ENCODE measurements at places on chromosomes 1 and 21.

GRCh38 chr1:73770109-73770905, 427.7 kb downstream of the LRRIQ3 start:
- DNase-seq: no peak

DNA sequence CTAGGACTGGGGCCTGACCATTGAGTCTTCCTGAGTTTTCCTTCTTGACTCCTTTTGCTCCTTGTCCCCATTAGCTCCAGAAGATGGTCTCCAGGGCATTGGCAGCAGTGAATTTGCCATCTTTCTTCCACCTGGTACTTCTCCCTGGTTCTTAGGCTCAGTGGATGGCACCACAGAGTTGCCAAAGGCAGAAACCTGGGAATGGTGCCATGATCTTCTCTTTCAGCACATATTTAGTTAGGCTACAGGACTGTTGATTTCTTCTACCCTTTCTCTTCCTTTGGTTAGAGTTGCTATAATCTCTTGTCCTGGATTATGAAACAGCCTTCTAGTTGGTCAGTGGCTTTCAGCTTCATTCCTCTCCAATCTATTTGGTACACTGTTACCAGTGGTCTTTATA, 6.2 kb downstream of the ZBTB40 start:
- no peak for DNase-seq

DNA sequence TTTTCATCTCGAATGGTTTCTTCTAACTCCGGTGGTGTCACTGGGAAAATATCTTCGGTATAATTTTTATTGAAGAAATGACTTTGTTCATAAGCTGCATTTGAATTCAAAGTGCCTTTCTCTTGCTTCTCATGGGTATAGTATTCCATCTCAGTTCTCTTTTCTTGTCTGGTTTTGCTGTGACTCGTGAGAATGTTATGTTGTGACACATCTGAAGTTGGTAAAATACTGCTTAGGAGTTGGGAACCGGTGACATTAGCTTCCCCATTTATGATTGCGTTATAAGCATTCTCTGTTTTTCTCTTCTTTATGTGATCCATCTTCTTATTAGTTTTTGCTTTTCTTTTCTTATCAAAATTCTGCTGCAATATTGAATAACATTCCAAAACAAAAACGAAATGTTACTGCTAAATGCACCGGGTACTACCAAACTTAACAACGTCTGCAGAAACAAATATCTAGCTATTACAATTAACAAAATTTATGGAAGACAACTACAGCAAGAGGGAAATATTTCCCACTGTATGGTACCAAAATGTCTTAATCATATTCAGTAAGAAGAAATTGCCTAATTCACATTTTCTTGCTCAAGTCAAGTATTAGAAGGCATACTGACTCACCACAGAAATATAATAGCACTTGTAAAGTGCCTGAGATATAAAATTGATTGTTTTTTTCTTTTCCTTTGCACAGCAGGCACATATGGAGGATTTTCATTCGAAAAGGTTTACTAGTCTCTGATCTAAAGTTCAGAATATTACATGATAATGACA, 15.5 kb downstream of the LRIF1 start:
- no peak for DNase-seq

DNA sequence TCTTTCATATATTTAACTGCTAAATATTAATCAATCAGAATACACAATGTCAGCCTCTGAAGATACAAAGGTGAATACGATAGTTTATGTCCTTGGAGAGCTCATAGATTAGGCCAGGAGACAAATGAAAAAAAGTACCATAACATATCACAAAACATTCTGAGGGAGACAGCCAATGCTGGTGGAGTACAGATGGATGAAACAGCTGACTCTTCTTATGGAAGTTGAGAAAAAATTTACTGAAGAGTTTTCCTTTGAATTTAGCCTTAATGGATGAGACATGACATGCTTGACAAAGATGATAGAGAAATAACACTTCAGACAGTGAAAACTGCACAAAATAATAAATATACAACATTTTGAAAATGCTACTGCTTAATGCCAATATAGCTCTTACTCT, 193.5 kb downstream of the PDE4B start:
- no peak for DNase-seq

DNA sequence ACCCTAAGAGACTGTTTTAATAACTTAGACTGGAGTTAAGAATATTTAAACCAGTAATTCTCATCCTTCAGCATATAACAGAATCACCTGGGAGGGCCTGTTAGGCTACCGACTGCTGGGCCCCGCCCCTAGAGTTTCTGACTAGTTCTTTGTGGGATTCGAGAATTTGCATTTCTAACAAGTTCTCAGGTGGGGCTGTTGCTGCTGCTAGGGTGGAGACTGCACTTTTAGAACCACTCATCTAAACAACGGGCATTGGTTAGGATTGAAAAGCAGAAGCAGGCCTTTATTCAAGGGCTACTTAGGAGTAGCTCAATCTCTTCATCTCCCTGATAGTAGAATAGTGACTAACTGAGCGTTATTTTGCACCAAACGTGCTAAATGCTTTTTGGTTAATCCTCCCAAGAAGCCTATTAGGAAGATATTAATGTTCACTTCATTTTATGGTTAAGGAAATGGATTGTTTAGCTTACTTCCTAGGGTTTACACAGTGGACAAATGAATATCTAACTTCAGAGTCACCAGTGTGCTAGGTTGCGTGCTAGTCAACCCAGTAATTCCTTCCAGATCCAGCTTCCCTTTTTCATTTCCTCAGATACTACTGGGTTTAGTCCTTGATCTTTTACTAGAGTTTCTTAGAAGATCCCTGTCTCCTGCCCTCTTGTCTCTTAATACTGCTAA, 31.1 kb upstream of the UAP1 start:
- no peak for DNase-seq

DNA sequence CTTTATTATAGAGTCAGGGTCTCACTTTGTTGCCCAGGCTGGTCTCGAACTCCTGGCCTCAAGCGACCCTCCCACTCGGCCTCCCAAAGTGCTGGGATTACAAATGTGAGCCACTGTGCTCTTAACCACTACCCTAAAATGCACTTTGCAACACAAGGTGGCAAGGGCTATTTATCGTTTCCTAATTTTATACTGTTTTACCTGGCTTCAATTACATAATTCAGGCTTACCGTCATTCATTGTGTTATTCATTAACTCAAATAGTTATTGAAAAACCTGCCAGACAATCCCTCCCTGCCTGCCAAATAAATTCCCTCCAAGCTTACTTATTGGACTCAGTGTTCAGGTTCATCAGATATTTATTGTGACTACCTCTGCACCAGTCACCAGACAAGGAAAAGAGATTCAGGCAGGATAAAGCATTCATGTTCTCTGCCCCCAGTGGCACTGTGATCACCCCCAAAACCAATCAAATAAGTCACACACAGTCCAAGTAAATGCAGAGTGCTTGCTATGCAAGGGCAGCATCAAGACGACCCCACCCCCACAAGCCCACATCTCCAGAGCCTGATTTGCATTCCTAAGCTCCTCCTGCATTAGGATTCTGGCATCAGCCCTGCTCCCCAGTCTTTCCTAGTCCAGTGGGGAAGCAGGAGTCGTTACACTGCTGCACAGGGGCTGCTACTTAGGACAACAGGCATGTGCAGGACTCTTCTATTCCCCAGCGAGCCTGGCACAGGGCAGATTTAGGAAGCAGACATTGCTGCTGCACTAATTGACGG, 8.1 kb downstream of the PAQR7 start:
- DNase-seq: no peak
